Brain (organoid and tissue), 16 donors: ENCODE measurements at places on chromosomes 11 and 22. TPM values are rescaled to one million over a fixed set of nuclear protein-coding genes. Genes with fewer than 3 reads are reported as not detected.

DNA sequence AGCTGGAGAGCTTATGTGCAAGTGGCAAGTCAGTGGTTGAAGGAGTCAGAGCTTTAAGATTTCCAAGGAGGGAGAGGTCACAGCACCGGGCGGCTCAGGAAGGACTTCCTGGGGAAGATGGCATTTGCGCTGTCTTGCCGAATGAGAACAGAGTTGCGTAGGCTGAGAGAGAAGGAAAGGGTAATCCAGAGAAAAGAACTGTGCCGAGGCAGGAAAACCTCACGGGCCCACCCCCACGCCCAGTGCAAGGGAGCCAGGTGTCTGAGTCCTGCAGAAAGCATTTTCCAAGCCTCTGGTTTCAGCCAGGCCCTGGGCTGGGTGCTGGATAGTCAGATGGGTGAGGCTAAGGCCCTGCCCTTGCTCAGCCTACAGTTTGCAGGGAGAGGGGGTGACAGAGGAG is 3.2 kb upstream of the AP1B1 start:
- DNase-seq: no peak

DNA sequence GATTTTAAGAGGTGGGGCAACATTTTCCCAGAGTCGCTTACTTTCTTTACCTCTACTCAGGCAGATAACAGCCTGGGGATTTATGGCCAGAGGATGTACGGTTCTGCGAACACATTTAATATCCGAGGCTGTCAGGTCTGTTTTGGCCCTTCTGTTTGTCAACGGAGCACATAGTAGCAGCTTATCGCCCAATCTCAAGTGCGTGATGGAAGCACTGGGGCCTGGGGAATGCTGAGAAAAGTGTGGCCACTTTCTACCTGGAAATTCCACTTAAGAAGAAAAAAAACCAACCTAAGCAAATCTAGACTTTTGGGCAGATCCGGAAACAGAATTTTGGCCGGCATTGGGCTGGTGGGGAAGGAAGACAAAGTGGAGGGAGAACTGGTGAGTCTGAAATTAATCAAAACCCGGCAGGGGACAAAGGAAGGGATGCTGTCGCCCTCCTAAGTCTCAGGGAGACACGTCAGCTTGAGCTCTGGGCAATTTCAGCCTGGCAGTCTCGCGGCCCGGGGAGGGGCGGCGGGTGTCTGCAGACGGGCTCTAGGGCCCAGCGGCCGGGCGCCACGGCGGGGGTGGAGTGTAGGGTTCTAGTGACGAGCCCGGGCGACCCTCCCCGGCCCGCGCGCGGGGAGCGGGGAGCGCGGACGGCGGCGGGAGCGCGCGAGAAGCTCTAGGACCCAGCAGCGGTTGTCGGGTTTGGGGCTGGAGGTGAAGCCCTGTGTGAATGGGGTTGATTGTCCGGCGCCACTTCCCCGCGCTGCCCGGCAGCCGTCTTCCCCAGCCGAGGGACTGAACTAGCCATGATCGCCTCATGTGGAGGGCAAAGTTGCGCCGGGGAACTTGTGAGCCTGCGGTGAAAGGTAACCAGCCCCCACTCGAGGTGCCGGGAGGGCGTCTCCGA is at the start of gene AMOTL1:
Gene AMOTL1, plus strand, starts transcription at position 656 of the 901 bp plus-strand sequence. Its CDS starts 156 bp downstream, at position 812.
- peak; percentile 94 for DNase-seq

DNA sequence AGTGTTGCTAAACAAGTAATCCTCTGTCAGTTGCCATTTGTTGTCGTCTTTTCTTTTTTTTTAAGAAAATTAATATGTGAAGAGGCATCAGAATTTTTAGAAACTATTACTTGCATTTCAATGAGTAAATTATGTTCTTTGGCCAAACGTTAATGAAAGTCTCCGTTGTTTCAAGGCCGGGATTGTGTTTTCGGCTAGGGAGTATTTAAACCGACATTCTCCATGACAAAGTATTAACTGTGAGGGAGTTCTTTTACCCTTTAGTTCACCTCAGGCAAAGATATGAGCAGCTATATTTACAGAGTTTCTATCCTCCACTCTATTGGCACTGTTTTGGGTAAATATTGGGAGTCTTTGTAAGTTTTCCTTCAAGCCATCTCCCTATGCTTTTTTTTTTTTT is 668.9 kb downstream of the METTL15 start:
- DNase-seq: no peak

DNA sequence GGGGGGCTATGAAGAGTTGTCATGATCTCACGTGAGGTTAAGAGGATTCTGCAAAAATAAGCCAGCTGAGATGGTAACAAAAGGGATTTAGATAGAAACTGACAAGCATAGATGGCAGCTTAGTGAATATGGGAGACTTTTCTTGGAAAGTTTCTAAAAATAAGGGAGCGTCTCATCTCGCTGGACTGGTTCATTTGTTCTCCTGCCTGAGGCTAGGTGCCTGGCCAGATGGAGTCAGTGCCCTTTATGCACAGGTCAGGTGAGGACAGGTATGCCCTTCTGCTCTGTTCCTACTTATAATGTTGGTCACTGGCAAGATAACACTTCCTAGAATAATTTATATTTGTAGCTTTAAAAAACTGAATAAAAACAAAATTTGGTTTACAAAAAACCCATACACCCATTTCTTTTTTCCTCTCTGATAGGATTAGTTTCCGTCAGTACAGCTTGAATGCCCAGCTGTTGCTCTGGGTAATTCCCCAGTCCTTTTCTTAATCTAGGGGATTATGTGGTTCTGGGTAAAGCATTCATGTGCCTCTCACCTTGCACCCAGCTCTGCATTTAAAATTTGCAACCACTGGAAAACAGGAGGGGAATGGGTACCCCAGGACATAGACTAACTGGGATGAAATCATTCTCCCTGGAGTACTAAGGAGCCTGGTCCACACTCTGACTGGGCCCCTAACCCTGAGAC is 90.0 kb downstream of the AMOTL1 start:
- DNase-seq: no peak

DNA sequence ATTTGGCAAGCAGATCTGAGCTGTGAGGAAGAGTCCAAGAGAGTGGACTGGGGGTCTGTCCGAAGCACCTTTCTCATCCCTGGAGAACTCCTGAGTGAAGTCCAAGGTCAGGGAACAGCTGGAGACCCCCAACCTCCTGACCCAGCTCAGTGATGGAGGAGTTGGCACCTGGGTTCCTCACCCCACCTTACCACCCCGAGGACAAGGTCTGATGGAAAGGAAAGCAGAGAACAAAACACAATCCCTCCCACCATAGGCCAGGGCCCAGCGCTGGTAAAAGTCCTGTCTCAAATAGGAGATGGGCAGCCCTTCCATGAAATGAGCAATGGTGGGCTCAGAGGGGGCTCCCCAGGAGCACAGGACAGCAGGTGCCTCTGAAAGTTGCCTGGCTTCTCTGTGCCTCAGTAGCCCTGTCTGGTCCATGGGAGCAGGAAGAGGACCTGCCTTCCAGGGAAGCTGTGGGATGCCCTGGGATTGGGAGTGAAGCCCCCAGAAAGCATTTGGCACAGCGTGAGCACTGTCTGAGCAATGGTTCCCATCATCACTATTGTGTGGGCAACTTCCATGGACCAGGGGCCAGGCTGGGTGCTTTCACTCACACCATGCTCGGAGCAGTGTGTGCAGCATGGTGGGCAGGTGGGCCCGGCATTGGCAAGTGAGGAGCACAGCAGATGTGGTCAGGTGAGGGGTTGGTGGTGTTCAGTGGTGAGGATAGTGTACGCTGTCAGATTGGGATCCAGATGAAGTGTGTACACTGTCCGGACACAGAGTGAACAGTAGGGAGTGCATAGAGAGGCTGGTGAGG is 7.5 kb downstream of the TRIM29 start:
- DNase-seq: no peak

DNA sequence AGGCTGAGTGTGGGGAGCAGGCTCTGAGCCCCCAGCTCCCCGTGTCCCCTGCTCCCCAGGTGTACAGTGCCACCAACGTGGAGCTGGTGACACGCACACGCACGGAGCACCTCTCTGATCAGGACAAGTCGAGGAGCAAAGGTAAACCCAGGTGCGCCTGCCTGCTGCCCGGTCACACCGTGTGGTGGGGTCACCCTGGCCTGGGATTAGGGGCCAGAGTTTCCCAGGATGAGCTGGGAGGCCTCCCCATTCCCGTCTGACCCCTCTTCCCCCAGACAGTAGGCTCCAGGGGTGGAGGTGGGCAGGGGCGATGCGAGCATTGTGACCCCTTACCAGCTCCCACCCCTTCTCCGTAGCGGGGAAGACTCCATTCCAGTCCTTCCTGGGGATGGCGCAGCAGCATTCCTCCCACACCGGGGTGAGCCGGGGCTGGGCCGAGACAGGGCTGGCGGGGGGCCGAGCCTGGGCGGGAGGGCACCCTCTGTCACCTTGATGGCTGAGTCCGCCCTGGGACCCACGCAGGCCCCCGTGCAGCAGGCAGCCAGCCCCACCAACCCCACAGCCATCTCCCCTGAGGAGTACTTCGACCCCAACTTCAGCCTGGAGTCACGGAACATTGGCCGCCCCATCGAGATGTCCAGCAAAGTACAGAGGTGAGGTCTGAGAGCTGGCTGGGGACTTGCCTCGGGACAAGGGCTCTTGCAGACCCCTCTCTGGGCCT is 3.7 kb upstream of the SSH3 start:
- no peak for DNase-seq

DNA sequence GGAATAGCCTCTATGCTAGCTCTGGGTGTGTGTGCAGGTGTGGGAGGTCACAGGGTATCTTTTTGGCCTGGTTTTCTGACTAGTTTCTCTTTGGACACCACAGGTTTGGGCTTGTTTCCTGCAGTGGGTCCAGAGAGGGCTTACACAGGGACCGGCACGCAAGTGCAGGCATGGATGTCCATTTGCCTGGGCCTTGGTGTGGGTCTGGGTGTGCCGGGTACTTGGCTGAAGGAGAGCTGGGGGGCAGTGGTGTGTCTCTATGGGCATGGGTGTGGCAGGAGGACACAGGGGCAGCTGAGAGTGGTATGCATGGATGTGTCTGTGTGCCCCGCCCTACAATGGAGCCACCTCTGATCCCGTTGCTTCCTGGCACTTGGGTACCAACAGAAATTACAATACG is 7.5 kb upstream of the KCNJ11 start:
- no peak for DNase-seq

- DNase-seq: peak; percentile 81
These were observed 690 bp downstream of the CSNK1E start for GRCh38 chr22:38316364-38317121.

Gene CSNK2A3
- polyA plus RNA-seq: 0.59 TPM

Gene MMP3
- polyA plus RNA-seq: 0.15 TPM
